ENCODE measurements at places on chromosomes 1 and 21.

DNA sequence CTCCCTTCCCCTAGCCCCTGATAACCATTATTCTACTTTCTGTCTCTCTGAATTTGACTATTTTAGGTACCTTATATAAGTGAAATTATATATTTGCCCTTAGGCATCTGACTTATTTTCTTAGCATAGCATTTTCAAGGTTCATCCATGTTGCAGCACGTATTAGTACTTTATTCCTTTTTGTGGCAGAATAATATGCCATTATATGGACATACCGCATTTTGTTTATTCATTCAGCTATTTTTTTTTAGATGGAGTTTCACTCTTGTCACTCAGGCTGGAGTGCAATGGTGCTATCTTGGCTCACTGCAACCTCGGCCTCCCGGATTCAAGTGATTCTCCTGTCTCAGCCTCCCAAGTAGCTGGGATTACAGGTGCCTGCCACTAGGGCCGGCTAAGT, 326.2 kb upstream of the PLXNA2 start:
- no peak for DNase-seq

GRCh38 chr1:23803674-23804073, 3.1 kb upstream of the GALE start:
- no peak for DNase-seq

DNA sequence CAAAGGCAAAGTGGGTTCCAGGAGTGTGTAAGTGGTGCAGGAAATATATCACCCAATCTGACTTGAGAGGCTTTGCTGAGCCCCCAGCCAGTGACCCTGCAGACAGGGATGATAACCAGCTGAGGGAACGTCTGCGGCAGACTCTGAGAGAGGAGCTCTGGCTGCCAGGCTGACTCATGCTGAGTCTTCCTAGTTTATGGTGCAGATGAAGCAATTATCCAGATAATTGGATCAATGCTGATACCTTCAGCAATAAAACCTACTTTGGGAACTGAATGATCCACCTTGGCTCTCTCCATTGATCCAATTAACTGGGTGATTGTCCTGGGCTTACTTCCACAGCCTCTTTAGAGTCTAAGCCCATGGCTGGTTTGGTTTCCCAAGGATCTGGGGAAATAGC, 7.3 kb downstream of the C8B start:
- DNase-seq, result no peak

DNA sequence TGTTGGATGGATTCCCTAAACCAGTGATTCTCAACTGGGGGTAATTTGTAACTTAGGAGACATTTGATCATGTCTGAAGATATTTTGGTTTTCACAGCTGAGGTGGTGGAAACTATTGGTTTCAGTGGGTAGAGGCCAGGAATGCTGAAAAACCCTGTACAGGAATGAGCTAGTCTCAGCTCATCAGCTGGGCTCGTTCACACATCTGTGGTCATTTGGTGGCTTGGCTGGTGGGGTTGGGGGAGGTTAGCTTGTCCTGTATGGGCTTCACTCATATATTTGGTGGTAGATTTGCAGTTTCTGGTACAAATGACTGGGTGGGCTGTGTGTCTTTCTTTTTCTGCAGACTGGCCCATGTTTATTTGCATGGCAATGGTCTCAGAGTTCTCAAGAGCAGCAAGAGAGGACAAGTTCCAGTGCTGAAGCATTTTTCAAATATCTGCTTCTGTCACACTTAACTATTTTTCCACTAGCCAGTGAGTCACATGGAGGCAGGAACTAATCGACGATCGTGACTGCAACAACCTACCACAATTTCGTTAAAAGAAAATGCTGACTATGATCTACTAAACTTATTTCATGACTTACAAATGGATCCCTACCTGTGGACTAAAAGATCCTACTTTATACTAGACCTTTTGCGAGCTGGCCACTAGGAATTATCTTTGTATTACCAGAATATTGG, 321.7 kb upstream of the PLXNA2 start:
- no peak for DNase-seq

DNA sequence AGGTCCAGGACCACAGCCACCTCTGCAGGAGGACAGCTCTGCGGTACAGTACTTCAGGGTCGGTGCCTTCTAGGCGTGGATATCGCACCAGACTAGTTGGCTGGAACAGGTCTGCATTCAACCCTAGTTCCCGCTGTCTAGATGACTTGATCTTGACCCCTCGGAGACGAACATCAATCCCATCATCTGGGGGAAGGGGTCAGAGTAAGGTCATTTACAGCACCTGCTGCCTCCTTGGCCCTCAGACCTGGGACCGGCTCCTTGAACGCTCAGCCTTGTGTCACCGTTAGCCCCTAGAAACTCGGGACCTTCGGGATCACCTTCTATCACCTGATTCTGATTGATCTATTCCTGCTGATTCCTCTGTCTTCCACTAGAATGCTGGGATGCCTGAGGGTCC, 2.6 kb downstream of the HECTD3 start:
- DNase-seq, result no peak

DNA sequence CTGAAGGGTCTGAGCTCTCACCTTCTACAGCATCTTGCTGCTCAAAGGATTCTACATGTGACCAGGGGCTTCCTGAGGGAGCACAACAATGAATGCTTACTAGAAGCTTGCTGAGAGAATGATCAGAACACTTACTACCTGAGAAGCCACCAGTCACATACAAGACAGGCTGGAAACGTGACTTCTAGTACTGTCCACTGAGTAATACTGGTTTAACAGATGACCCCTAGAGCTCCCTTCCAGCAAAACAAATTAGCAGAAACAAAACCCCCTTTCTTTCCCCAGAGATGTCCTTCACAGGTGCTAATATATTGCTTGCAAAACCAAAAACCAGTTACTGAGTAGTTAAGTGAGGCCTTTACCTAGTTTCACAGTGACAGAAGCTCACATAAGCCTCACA, 2.1 kb downstream of the TAF5L start:
- DNase-seq, result no peak

- no peak for DNase-seq
Observed at GRCh38 chr1:184518736-184519357, 132.0 kb downstream of the C1orf21 start.

GRCh38 chr1:34686531-34686930, 68.3 kb upstream of the GJB5 start:
- DNase-seq, result no peak

- DNase-seq, result no peak
Observed at GRCh38 chr1:69269491-69269890, 298.2 kb upstream of the LRRC7 start.

GRCh38 chr1:156691665-156692440, 13.5 kb downstream of the CRABP2 start:
- no peak for DNase-seq

DNA sequence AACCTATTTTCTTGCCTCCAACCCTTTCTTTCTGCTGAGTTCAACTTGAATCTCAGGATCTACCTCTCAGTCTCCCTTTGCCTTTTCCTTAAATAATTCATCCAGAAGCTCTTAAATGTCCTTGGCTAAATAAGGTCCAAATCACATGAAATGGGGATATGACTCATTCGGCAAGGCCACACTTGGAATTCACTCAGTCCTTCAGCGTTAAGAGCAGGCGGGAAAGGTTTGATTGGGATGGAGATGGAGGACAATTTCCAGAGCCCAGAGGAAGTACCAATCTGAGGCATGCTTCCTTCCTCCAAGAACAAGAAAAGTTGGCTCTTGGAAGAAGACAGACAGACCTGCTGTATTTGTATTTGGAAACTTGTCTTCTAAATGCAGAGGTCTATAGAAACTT, 128.5 kb downstream of the PROX1 start:
- no peak for DNase-seq

GRCh38 chr21:16169102-16169511, 439.3 kb downstream of the USP25 start:
- no peak for DNase-seq

DNA sequence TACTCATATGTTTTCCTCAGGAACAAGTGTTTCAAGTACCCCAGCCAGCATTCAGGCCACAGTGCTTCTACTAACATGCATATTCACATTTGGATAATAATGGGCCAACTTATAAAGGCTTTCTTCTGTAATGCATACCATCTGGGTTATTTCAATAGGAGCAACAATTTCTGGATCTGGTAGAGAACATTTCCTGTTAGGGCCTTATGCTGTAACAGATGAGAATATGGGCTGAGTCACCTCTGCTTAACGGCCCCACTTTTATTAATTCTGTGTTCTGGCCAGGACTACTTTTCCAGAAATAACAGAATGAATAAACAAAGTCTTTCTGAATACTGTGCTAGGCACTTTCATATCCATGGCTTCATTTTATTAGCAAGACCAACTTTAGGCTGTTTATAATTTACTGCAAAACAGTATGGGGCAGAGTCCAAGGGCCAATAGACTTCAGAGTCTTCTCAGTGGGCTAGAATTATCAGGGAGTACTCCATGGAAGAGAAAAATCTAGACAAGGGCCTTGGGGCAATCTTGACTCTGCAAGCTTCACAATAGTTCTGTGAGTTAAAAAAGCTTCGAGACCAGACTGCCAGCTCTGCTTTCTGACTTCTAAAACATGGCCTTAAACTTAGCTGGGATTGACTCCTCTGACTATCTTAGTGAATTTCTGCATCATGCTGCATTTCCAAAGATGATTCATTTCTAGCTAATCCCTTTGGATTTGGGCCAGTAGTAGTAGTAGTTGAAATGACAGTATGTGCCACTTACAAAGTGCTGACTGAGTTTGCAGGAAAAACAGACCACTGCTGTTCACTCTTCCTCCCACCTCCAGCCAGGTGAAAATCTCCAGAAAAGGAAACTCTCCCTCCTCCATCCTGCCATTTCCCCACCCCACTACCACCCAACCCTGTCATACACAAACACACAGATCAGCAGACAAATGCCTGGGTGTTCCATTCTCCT, 8.2 kb upstream of the SSX2IP start:
- no peak for DNase-seq
